Activated CD8-positive, alpha-beta memory T cell treated with anti-CD3 and anti-CD28 coated beads, Interleukin-2, amount 10 ng/mL, durations not matched to agents 7 days and 5 days (primary cell): ENCODE measurements at places on chromosomes 3 and 15.
A peak's percentile ranks its signal among the peaks of the same experiment; 100 is the strongest.

DNA sequence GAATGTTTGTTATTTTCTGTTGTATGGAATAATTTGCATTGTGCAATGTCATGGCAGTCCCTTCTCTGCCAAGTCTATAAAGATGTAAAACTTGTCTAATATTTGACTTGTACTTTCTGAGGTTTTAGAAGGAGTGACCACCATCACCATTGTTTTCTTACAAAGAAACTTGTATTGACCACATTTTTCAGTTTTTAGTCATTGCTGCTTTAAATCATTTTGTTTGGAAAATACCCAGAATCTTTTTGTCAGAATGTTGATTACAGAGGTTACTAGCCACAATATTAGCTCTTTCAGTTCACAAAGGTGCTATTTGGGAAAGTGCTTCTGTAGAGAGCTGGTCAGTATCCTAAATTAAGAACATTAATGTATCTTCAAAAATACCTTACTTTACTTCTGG, 532.4 kb upstream of the GBE1 start:
- H3K4me3 ChIP-seq: no peak overlapping the region
- no peaks in the 10 kb centered on the region for H3K36me3 ChIP-seq
- no peak overlapping the region for H3K27ac ChIP-seq
- no peak for DNase-seq
- no peaks in the 10 kb centered on the region for H3K4me1 ChIP-seq

GRCh38 chr3:182713743-182714517, 79.4 kb upstream of the ATP11B start:
- DNase-seq: no peak
- no peak overlapping the region for H3K4me3 ChIP-seq
- H3K4me1 ChIP-seq: peaks cover 21% of the 10 kb centered on the region
- H3K36me3 ChIP-seq: no peaks in the 10 kb centered on the region

- H3K27ac ChIP-seq: no peak overlapping the region
- H3K27me3 ChIP-seq: no peaks in the 10 kb centered on the region
- no peak overlapping the region for H3K4me3 ChIP-seq
- H3K36me3 ChIP-seq: no peaks in the 10 kb centered on the region
- no peak for DNase-seq
- no peaks in the 10 kb centered on the region for H3K4me1 ChIP-seq
Observed at GRCh38 chr3:181622365-181622764, 89.4 kb upstream of the SOX2 start.

GRCh38 chr15:42511007-42511391, 15.6 kb downstream of the SNAP23 start:
- no peaks in the 10 kb centered on the region for H3K27me3 ChIP-seq
- H3K4me1 ChIP-seq: no peaks in the 10 kb centered on the region
- H3K27ac ChIP-seq: no peak overlapping the region

DNA sequence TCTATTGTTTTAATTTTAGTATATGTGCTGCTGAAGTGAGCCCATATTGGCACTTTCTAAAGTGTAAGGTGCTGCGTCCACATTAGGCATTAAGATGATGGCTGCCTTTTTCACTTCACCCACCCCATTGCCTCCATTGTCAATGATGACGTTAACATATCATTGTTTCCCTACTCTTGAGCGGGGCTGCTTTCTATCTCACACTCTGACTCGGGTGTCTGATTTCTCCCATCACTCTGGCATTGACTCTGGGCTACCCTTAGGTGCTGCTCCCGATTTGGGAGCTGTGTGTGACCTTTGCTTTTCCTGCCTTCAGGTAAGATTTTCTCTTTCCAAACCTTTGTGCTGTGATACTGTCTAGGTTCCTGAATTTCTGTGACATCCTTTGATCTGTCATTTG, 28.8 kb downstream of the CGNL1 start:
- peaks cover 10% of the 10 kb centered on the region for H3K27me3 ChIP-seq
- H3K36me3 ChIP-seq: no peaks in the 10 kb centered on the region
- DNase-seq: no peak
- no peak overlapping the region for H3K27ac ChIP-seq
- H3K4me3 ChIP-seq: no peak overlapping the region

- H3K4me3 ChIP-seq: no peak overlapping the region
- H3K4me1 ChIP-seq: no peaks in the 10 kb centered on the region
- peaks cover 2% of the 10 kb centered on the region for H3K36me3 ChIP-seq
- no peak overlapping the region for H3K27ac ChIP-seq
- DNase-seq: no peak
Observed at GRCh38 chr3:168040607-168041208, 55.0 kb downstream of the GOLIM4 start.

DNA sequence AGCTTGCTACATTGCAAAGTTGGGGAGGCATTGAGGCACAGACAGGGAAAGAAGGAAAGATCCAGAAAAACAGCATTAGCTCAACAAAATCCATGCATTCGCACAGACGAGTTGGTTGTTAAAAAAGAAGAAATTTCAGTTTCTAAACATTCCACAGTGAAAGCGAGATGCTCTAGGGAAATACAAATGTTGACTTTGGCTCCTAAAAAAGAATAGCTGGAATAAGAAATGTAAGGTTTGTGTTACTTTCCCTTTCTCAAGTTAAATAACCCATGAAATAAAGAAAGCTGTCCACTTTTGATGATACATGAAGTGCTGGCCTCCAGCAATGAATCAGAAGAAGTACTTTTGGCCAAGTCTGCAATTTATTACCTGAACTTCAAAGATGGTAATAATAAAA, 465.1 kb downstream of the ERC2 start:
- H3K36me3 ChIP-seq: no peaks in the 10 kb centered on the region
- H3K4me1 ChIP-seq: peaks cover 5% of the 10 kb centered on the region
- H3K4me3 ChIP-seq: no peak overlapping the region
- no peak for DNase-seq
- no peaks in the 10 kb centered on the region for H3K27me3 ChIP-seq
- no peak overlapping the region for H3K27ac ChIP-seq

GRCh38 chr3:41234823-41235721, 35.8 kb downstream of the CTNNB1 start:
- H3K4me3 ChIP-seq: no peak overlapping the region
- no peaks in the 10 kb centered on the region for H3K27me3 ChIP-seq
- H3K36me3 ChIP-seq: peaks cover 82% of the 10 kb centered on the region
- H3K4me1 ChIP-seq: no peaks in the 10 kb centered on the region

GRCh38 chr3:9192248-9193025, 57.0 kb downstream of the SRGAP3 start:
- peaks cover 57% of the 10 kb centered on the region for H3K27me3 ChIP-seq
- H3K36me3 ChIP-seq: no peaks in the 10 kb centered on the region
- no peak for DNase-seq
- no peaks in the 10 kb centered on the region for H3K4me1 ChIP-seq
- H3K27ac ChIP-seq: no peak overlapping the region

DNA sequence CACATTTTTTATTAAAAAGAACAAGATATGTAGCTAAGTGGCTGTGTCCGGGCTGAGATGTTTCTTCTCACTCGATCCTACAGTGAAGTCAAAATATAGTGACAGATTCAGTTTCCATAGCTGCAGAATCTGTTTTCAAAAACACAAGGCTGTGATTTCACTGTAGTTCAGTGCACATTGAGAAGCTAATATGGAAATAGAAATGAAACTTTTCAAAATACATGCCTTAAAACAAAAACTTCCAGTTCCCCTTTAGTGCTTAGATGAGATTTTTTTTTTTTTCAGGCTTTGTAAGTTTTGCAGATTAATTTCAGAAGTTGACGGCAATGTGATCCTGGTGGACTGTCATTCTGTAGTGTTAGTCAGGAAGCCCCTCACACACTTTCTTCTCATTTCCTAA, 23.8 kb upstream of the TRAK1 start:
- H3K4me3 ChIP-seq: no peak overlapping the region
- no peak overlapping the region for H3K27ac ChIP-seq
- no peaks in the 10 kb centered on the region for H3K4me1 ChIP-seq

GRCh38 chr15:65740148-65740547, 51.9 kb downstream of the DENND4A start:
- DNase-seq: no peak
- no peak overlapping the region for H3K4me3 ChIP-seq
- H3K36me3 ChIP-seq: peaks cover 36% of the 10 kb centered on the region
- H3K4me1 ChIP-seq: peaks cover 15% of the 10 kb centered on the region
- H3K27ac ChIP-seq: no peak overlapping the region

GRCh38 chr3:140753865-140754754, 76.2 kb downstream of the TRIM42 start:
- no peak overlapping the region for H3K27ac ChIP-seq
- H3K27me3 ChIP-seq: peaks cover 3% of the 10 kb centered on the region
- peaks cover 7% of the 10 kb centered on the region for H3K4me1 ChIP-seq
- H3K36me3 ChIP-seq: no peaks in the 10 kb centered on the region
- DNase-seq: no peak

DNA sequence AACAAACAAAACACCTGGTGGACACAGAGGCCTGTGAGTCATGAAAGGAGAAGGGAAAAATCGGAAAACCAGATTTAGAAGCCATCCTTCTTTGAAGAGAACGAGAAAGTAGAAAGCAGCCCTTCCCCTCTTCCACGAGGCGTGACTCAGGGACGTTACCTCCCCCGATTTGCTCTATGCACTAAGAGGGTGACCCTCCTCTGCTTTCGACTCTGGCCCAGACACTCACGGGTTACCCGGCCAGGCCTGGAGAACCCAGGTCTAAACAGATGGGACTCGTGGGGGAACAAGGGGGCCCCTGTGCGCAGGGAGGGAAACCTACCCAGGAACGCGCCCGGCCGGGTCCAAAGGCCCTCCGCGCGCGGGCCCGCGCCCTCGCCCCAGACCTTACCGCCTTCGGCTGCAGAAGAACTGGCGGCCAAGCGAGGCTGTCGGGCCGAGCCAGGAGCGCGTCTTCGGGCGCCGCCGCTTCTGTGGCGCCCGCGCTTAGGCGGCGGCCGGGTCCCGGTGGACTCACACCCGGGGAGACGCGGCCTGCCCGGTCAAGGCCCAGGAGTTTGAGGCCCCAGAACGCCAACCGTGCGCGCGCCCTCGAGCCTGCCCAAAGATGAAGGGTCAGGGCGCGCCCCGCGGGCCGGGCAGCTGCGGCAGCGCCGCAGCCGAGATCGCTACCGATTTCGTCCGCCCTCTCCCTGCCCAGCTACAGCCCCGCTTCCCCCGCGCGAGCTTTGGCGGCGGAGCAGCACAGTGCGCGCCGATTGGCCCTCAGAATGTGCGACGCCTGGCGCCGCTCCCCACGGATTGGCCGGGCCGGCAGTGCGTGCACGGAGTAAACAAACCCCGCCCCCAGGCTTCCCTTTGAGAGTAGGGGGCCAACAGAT, at the start of gene TFDP2:
Gene TFDP2, minus strand, starts transcription at position 753 of the 881 bp plus-strand sequence. CDS start 47,795 bp downstream, outside the sequence.
- DNase-seq: peak; percentile 91
- no peaks in the 10 kb centered on the region for H3K27me3 ChIP-seq
- no peaks in the 10 kb centered on the region for H3K36me3 ChIP-seq
- peak within 1 kb of the TSS; percentile 77 for H3K27ac ChIP-seq
- H3K4me3 ChIP-seq: peak within 1 kb of the TSS; percentile 78
- H3K4me1 ChIP-seq: peaks cover 27% of the 10 kb centered on the region

GRCh38 chr3:31227131-31227562, 305.6 kb upstream of the STT3B start:
- H3K4me1 ChIP-seq: peaks cover 64% of the 10 kb centered on the region
- H3K27me3 ChIP-seq: no peaks in the 10 kb centered on the region
- peak overlapping the region; percentile 80 for H3K27ac ChIP-seq
- peaks cover 17% of the 10 kb centered on the region for H3K36me3 ChIP-seq

DNA sequence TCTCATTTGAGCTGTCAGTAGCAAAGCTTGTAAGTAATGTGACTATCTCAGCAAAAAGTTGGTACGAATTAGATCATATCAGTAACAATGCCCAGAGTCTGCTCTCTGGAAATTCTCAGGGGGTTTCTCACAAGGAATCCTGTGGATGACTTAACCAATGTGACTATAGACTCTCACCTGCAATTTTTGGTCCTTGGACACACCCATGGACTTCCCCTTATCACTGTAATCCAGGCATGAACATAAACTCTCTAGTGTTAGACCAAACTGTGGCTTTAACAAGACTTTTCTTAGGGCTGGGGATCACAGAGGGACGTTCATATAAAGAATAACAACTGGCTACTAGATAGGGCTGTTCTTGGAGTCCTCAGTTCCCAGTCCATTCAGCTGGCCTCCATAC, 3.9 kb upstream of the ZNF80 start:
- H3K27ac ChIP-seq: no peak overlapping the region
- no peak for DNase-seq
- H3K4me1 ChIP-seq: peaks cover 36% of the 10 kb centered on the region
- peaks cover 6% of the 10 kb centered on the region for H3K27me3 ChIP-seq

GRCh38 chr15:50594311-50594710, 47.8 kb upstream of the USP50 start:
- H3K27ac ChIP-seq: no peak overlapping the region
- H3K27me3 ChIP-seq: no peaks in the 10 kb centered on the region
- H3K4me1 ChIP-seq: peaks cover 3% of the 10 kb centered on the region
- no peak overlapping the region for H3K4me3 ChIP-seq
- H3K36me3 ChIP-seq: peaks cover 35% of the 10 kb centered on the region
- DNase-seq: no peak

- no peak overlapping the region for H3K4me3 ChIP-seq
- no peak overlapping the region for H3K27ac ChIP-seq
- DNase-seq: no peak
- no peaks in the 10 kb centered on the region for H3K36me3 ChIP-seq
- H3K27me3 ChIP-seq: no peaks in the 10 kb centered on the region
Observed at GRCh38 chr3:127684871-127685707, 12.3 kb downstream of the ABTB1 start.

DNA sequence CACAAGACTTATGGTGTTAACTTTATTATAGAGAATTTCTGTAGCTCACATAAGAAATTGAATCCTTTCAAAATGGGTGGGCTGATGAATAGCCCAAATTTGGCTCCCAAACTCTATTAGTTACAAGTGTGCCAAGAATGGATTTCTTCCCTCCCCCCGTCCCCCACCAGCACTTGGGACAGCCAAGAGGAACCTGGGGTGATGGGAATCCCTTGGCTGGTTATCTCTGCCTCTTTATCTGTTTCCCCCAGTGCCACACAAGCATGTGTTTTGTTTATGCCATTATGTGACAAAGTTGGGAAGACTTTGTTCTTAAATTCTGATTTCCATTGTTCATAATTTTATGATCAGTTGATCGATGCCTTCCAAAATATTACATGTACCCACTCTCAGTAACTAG, 28.3 kb downstream of the CMSS1 start:
- no peak overlapping the region for H3K27ac ChIP-seq
- H3K4me3 ChIP-seq: no peak overlapping the region
- peaks cover 18% of the 10 kb centered on the region for H3K4me1 ChIP-seq
- H3K36me3 ChIP-seq: peaks cover 4% of the 10 kb centered on the region
- H3K27me3 ChIP-seq: no peaks in the 10 kb centered on the region
- DNase-seq: no peak

GRCh38 chr15:58486062-58486461, 54.3 kb downstream of the LIPC start:
- peak; percentile 73 for DNase-seq
- H3K27ac ChIP-seq: peak overlapping the region; percentile 95
- peaks cover 31% of the 10 kb centered on the region for H3K36me3 ChIP-seq
- H3K4me3 ChIP-seq: no peak overlapping the region
- no peaks in the 10 kb centered on the region for H3K27me3 ChIP-seq
- peaks cover 52% of the 10 kb centered on the region for H3K4me1 ChIP-seq
